GOT3 (cell line): ENCODE measurements at places on chromosomes 16 and 17.

- DNase-seq = no peak
Measured at GRCh38 chr17:73519714-73520368, 124.4 kb downstream of the SDK2 start.

DNA sequence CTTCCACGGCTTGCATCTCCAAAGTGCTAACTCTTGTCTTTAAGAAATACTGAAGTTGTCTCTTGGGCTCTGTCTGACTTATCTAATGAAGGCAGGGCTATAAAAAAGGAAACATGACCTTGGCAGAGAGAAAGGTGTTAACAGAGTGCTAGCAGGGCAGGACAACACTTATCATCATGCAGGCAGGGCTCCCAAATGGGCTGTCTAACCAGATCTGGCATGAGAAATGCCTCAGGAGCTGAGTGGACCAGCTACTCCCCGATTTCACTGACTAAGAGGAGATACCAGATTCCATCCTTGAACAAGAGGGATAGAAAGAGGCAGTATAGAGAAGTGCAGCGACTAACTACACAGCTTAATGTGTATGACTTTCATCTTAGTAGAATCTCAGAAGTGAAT lies 32.6 kb downstream of the PMP22 start:
- no peak for DNase-seq

- no peak for DNase-seq
Measured at GRCh38 chr17:28760601-28761562, 17.1 kb downstream of the TRAF4 start.

DNA sequence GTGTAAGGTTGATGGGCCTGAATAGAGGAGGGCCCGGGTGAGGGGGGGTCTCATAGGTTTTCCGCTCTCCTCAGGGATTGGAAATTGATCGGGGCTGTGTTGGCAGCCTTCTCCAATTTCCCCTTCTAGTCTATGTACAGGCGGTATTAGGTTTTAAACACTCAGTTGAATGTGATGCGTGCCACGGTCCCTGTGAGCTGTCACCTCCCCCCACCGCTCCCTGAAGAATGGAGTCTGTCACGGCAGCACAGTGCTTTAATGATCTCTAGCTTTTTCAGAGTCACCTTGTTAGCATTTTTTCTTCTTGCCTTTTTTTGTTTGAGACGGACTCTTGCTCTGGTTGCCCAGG lies 800 bp downstream of the COX4I1 start:
- no peak for DNase-seq

DNA sequence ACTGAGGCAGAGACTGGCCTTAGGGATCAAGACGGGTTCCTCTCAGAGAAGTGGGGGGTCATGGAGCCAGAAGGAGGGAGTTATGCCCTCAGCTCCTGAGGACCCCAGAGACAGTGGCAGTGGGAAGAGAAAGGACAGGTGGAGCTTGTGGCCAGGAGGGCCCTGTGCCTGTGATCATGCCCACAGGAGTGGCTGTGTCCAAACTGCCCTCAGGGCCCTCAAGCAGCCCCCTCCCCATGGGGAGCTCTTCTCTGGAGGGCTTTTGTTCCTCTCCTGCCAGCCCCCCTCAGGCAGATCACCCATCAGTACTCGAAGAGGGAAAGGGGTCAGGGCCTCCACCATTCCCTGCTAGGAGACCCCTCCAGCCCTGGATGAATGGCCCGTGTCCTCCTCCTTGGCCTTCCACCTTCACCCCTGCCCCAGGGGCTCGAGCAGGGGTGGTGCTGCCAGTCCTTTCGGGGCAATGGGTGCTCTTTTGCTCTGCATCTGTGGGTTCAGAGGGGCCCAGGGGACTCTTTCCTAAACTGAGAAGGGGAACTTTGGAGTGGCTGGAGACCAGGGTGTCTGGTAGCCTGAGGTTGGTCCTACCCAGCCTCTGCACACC lies 52.7 kb downstream of the BEAN1 start:
- no peak for DNase-seq

DNA sequence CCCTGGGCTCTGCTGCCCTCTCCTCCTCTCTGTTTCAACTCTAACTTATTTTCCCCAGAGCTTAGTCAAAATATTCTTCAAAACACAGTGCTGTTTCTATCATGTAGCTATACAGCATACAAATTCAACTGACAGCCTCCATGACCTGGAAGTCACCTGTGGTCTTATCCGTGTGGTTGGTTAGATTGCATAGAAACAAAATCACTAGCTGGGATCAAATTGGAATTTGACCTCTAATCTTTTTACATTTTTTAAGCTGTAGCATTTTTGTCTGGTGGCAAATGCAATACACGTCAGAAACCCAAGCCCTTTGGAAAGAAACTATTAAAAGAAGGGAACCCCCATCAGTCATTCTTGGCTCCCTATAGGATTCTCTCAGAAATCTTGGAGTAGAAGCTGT lies 57.3 kb downstream of the ABCC12 start:
- DNase-seq = no peak

DNA sequence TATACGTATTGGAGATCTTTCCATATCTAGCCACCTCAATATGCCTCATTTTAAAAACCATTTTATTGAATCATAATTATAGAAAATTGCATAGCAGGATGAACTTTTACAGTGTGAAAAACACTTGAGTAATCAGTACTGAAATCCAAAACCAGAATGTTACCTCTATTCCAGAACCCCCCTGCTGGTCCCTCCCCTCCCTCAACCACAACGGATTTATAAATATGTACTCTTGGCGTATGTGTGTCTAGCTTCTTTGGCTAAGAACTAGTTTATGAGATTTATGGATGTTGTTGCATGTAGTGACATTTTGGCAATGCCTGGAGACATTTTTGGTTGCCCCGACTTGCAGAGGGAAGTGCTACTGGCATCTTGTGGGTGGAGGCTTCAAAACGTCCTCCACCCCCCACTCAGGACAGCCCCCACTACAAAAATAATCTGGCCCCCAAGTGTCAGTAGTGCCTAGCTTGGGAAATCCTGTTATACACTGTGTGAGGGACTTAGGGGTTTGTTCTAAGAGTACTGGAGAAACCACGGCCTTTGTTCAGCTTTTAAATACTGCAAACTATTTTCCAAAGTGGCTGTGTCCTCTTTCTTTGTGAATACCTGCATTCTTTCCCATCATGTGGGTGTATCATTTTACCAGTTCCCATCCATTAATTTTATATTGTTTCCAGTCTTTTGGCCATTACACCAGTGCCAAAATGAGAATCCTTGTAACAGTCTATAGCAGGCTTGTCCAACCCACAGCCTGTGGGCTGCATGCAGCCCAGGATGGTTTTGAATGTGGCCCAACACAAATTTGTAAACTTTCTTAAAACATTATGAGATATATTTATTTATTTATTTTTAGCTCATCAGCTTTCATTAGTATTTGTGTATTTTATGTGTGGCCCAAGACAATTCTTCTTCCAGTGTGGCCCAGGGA lies 23.7 kb downstream of the ITPRIPL2 start:
- no peak for DNase-seq

GRCh38 chr17:31724026-31724425 lies 135.0 kb downstream of the COPRS start:
- DNase-seq = no peak

DNA sequence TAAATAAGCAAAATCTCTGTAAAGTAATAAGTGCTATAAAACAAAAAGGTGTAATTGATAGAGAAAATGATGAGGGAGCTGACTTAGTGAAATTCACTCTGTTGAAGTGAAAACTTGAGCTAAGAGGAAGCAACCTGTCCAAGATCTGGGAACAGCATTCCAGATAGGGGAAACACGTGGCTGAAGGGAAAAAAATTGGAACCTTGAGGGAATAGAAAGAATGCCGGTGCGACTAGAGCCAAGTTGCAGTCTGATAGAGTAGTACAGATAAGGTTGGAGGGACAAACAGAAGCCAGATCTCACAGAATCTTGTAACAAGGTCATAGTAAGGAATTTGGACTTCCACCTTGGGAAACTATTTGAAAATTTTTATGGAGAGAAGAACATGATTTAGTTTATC lies 623 bp upstream of the DDX52 start:
- DNase-seq = no peak

DNA sequence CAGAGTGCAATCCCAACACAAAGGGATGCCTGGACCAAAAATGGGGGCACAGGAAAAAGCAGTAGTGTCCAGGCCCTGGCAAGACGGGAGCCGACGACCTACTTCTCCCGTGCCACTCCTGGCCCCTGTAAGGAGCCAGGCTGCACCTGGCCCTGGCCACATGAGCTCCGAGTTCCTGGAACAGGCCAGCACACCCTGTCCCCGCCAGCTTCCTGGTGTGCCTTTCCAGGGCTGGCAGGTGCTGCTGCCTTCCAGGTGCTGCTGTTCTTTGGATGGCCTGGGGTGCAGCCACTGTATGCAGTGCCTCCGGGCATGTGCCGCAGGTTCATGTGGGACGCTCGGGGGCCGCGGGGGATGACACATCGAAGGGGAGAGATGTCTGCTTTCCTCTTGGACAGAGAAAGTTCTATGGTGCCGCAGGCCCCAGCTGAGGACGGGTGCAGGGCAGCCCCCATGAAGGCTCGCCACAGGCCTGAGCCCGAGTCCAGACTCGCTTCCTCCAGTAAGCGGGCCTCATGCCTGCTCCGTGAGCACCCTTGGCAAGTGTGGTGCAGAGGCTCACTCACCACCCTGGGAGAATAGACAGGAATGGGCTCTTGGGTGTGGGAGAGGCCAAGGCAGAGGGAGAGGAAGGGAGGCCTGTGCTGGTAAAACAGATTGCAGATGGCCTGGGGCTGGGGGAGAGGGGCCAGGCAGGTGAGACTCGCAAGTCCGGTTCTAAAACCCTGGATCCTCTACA lies 54.7 kb upstream of the FASN start:
- no peak for DNase-seq

GRCh38 chr17:77887110-77887463 lies 71.4 kb upstream of the TNRC6C start:
- DNase-seq = no peak

DNA sequence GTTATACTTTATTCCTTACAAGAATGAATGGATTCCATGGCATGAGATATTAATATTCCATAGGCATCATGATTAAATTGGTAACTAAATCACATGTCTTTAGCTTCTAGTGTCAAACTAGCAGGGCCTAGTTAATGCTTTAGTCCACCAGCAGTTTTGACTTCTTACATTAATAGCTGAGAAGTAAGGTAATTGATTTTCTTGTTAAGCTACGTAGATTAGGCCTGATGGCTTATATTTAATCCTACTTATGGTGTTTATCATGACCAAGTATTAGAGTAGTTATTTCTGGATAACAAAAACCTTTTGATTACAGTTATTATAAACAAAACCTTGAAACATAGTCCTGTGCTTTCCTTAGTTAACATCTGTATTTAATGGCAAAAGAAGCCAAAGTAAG lies 184.5 kb downstream of the TANC2 start:
- no peak for DNase-seq

- no peak for DNase-seq
Measured at GRCh38 chr17:19385521-19385983, 1.4 kb downstream of the MFAP4 start.
